ENCODE measurements at places on chromosomes 4 and X.
A peak's percentile ranks its signal among the peaks of the same experiment; 100 is the strongest.

GRCh38 chr4:85831647-85832046 is 356.7 kb downstream of the ARHGAP24 start:
- no peak for DNase-seq

DNA sequence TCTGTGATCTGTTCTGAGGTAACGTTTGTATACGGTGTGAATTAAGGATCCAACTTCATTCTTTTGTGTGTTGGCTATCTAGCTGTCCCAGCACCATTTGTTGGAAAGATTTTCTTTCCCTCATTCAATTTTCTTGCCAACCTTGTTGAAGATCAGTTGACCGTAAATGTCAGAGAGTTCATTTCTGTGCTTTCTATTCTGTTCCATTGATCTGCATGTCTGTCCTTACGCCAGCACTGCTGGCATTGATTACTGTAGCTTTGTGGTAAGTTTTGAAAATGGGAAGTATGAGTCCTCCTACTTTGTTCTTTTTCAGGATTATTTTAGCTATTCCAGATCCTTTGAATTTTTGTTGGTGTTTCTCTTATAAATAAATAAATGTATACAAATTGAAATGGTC is 60.8 kb downstream of the MTMR1 start:
- DNase-seq = no peak

DNA sequence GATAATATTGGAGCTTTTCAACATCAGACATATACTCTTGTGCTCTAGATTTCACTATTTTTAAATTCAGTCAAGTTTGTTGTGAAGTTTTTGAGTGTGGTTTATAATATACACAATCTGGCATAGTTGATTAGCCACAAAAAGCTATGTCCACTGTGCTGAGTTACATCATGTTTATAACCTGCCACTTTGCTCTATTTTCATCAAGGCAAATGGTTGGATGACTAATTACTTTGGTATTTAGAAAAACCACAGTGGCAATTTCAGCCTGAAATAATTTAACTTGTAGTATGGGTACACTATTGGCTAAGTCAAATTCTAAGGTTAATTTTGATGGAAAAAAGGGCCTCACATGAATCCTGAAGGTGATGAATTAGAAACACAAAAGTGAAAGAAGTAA is 262.6 kb downstream of the C4orf33 start:
- no peak for DNase-seq

DNA sequence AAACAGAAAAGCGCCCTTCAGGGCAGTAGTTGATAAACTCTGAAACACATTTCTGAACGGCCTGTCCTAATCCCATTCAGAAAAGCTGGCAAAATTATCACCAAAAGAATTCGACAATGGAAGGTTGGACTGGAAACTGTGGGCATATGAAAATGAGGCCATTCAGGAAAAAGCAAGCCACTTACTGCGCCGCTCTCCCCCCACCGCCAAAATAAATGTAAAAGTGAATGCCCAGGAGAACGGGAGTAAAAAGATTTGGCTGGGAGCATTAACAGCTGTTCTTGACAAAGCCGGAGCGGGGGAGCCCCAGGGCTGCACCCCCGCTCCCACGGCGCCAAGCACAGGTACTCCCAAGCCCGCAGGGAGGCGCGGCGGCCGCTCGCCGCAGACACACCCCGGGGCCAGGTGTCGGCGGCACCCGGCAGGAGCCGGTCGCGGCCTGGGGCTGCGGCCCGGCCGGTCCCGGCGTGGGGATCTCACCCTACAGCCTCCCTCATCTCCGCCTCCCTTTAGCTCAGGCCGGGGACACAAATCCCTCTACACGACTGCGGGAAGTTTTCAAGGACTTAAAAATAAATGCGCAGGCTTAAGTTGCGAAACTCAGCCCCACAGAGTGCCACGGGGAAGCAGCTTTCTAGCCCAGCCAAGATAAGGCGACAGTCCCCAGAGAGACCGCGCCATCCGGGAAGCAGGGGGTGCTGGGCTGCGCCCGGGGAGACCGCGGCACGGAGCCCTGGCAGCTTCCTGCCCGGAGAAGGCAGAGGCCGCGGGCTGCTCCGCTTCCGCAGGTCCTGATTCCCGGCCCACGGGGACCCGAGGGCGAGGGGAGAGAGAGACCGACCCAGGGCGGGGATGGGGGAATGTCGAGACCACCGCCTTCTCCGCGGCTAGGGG is 593 bp downstream of the SH3RF1 start:
- peak; percentile 24 for DNase-seq

- DNase-seq = no peak
These were observed 2184.4 kb upstream of the AGA start for GRCh38 chr4:179626687-179627086.

DNA sequence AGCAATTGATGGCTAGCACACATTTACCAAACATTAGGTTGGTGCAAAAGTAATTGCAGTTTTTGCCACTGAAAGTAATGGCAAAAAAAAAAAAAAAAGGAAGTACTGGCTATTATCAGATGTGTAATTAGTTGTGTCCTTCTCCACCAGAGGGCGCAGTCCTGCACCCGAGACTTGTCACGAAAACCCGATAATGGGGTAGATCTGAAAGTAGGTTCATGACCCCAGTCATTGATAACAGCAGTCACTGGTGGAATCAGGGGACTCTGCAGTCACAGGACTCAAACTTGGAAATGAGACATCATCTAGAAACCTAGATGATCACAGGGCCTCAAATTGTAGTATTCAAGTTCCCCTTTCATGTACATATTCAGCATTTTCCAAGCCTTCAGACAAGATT is 13.1 kb upstream of the ACOT9 start:
- peak; percentile 20 for DNase-seq

- DNase-seq = no peak
These were observed 37.0 kb downstream of the SPRY1 start for GRCh38 chr4:123433573-123433972.

DNA sequence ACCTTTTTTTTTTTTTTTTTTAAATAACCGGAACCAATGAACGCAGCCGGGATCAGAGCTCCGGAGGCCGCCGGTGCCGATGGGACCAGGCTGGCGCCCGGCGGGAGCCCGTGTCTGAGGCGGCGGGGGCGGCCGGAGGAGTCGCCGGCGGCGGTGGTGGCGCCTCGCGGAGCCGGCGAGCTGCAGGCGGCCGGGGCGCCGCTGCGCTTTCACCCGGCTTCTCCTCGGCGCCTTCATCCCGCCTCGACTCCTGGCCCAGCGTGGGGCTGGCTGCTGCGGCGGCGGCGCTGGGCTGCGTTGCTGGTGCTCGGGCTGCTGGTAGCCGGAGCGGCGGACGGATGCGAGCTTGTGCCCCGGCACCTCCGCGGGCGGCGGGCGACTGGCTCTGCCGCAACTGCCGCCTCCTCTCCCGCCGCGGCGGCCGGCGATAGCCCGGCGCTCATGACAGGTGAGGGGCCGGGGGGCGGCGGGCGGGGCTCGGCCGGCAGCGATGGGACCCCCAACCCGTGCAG is 337 bp downstream of the STIM2 start:
- DNase-seq = peak; percentile 49

GRCh38 chrX:65755786-65756185 is 88.3 kb downstream of the MSN start:
- DNase-seq = no peak

DNA sequence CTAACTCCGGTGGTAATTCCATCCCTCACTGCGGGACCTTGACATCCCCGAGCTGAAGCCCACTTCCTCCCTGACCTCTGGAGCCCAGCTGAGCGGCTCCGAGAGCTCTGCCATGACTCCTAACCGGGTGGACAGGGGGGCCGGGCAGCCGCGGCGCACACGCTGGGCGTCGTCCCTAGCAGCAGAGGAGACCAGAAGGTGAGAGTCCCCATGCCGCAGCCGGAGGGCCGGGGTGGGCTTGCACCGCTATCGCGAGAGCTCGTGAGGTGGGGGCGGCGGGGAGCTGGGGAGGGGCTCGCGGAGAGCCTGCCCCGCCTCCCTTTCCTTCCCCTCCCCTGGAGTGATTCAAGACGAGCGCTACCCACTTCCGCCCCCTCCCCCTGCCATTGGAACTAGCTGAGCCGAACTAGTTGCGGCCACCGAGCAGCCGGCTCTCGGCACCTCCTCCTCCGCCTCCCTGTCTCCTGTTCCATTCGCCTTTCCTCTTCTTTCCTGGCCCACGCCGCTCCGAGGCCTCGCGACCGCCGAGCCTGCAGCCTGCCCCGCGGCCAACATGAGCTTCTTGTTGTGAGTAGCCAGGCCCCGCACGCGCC is at the start of gene MOB1B:
Gene MOB1B, plus strand, starts transcription at position 386 of the 593 bp plus-strand sequence. Its CDS starts 168 bp downstream, at position 554.
- DNase-seq = peak; percentile 73

DNA sequence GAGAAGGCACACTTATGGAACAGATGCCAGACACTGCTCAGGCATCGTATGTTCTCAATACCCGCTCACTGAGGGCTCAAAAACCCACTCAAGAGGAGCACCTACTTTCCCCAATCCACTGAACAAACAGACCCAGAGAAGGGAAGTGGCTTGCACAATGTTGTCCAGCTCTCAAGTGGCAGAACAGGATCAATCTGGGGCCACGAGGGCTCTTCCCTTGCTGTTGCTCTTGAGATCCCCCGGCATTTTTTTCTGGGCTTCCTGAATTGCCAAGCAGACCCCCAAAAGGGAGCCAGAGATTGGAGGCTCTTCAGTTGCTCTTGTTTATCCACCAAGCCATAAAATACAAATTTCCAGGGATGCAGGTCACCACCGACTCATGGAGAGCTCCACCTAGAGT is 35.7 kb downstream of the IDS start:
- no peak for DNase-seq

GRCh38 chrX:147522981-147523380 is 388.7 kb upstream of the FMR1 start:
- DNase-seq = no peak

GRCh38 chr4:150491132-150492049 is 90.6 kb upstream of the MAB21L2 start:
- no peak for DNase-seq

DNA sequence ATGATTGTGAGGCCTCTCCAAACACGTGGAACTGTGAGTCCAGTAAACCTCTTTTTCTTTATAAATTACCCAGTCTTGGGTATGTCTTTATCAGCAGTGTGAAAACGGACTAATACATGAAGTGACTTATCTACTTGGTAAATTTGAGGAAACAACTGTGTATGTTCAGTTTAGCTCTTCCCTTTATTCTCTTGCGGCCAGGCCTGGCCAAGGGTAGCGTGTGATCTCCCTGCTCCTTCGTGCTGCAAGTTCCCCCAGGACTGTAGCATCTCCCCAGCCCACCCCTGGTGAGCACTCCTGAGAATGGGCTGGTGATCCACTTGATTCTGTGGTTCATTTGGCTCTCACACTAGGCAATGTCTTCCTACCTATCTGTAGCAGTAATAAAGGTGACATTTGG is 53.2 kb upstream of the CHRNA9 start:
- DNase-seq = no peak

- DNase-seq = no peak
These were observed 91.5 kb upstream of the UNC5C start for GRCh38 chr4:95640311-95640710.

Measured in NCI-H1930 (cell line).